Stimulated activated CD4-positive, alpha-beta T cell treated with anti-CD3 and anti-CD28 coated beads, Interleukin-1b, Interleukin-23, amount 100 ng/mL, for 1 hour (primary cell): ENCODE measurements at places on chromosomes 4 and X.

DNA sequence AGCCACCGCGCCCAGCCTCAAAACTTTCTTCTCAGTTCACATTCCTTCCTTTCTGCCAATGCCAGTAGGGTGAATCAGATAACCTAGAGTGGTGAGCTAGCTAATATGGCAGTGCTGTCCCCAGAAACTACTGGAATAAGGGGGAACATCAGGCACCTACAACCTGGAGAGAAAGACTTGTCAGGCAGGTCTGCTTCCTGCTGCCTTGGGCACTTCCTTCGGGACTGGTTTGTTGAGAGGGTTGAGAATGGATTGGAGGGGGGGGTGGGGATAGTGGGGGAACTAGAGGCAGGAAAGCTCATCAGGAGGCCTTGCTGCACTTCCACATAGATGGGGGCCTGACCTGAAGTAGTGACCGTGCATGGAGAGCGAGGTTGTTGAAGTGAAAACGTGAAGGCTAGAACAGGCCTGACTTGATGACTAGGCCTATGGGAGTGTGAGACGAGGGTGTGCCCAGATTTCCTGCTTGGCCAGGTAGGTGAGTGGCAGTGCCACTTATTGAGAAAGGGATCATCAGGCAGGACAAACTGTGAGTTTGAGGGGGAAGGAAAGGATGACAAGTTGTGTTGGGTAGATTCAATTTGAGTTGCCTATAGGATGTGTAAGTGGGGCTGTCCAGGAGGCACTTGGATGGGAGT lies 33.4 kb downstream of the SLC25A5 start:
- no peak for DNase-seq

GRCh38 chr4:173529477-173530325 lies at the start of gene HAND2:
TSS of gene HAND2 (minus strand) at chr4:173530229. CDS start at chr4:173529289, 940 bp downstream.
- no peak for DNase-seq

DNA sequence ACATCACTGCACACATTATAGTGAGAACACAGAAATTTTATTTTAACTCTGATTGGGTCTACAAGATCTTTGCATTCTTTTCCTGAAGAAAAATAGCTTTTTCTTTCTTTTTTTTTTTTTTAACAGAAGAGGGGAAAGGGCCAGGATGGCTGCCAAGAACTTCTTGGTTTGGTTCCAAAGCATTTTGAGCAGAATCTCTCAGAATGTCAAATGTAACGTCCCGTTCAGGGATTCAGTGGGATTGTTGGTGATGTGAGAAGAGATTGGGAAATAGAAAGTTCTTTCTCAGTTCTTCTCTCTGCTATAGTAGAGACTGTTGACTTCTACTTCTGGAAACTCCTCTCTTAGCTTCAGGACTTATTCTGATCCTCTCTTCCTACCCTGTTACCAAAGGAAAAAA lies 70.9 kb upstream of the CBR4 start:
- DNase-seq: no peak

DNA sequence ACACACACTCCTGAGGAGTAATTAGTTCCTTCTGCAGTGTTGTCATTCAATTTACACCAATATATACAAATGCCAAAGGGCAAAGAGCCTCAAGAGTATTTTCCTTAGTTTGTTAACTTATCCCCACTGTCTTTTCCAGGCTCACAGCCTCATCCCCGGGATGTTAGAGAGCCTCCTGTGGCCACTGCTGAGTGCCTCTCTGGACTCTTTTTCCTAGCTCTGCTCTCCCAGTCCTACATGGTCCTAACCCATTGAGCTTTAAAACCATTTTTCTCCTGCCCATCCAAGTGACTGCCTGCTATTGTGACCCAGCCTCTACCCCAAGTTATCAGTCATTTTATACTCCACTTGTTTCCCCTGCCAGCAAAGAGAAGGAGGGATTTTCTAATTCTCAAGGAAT lies 23.5 kb upstream of the TTC29 start:
- DNase-seq: no peak

DNA sequence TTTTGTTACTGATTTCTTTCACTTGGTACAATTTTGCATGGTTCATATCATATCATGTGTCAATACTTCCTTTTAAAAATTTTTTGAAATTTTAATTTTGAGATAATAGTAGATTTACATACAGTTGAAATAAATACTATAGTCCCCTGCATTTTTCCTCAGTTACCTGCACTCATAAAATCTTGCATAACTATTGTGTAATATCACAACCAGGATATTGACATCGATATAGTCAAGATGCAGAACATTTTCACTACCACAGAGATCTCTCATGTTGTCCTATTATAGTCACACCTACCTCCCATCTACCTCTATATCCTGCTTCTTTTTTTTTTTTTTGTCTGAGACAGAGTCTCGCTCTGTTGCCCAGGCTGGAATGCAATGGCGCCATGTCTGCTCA lies 36.7 kb upstream of the MSN start:
- no peak for DNase-seq

DNA sequence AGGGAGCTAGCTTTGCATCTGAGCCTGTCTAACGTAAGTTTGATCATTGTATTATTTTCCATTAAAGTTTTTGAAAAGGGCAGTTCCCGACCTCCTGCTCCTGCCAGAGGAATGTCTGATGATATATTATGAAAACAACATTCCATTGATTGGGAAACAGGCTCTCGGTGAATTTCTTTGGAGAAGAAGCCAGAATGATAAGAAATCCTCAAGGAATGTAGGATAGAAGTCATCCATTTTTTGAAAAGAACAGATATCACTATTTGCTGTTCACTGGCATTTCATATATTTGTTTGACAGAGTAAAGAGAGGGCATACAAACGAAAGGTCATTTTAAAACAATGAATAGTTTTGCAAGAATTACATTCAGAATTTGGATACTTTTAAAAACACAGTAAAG lies 781.0 kb upstream of the HTR2C start:
- no peak for DNase-seq

DNA sequence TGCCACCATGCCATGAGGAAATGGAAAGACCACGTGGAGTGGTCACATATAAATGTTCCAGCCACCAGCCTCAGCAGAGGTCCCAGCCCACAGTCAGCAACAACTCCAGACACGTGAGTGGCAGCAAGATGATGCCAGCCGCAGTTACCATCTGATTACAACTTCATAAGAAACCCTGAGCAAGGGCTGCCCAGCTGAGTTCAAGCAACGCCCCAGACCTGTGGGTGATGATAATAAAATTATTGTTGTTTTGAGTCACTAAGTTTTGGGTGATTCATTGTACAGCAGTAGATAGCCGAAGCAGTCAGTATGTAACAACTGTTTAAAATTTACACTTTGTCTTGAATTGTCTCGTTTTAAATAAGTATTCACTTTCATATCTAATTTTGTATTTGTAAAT lies 5.8 kb upstream of the CCNG2 start:
- DNase-seq: no peak

DNA sequence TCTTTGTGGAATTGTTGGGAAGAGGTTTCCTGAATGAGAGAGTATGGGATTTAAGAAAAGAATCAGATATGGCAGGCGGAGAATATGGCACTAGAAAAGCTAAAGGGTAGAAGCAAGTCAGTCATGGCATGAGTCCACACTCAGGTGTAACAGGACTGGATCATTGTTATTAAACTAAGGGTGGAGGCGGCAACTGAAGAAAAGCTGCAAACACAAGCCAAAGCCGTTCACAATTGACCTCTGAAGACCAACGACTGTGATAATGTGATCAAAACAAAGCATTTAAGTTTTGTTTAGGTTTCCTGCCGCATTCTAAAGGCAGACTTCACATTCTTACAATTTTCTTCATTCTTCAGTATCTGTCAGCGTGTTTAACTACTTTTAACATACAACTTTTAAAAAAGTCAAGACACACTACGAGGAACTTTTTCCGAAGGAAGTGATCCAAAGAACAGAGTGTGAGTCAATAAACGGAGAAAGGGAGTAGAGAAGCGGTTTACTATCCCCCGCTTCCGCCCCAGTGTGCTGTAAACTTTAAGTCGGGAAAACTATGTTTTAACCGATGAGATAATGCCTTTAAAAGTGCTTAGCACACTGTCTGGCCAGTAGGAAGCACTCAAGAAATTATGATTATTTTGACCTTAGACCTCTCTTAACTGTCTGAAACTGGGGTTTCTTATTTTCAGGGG lies 909 bp upstream of the SLAIN2 start:
- no peak for DNase-seq
